ENCODE measurements at places on chromosomes 16 and 17. TPM values are rescaled to one million over a fixed set of nuclear protein-coding genes. Genes with fewer than 3 reads are reported as not detected.

DNA sequence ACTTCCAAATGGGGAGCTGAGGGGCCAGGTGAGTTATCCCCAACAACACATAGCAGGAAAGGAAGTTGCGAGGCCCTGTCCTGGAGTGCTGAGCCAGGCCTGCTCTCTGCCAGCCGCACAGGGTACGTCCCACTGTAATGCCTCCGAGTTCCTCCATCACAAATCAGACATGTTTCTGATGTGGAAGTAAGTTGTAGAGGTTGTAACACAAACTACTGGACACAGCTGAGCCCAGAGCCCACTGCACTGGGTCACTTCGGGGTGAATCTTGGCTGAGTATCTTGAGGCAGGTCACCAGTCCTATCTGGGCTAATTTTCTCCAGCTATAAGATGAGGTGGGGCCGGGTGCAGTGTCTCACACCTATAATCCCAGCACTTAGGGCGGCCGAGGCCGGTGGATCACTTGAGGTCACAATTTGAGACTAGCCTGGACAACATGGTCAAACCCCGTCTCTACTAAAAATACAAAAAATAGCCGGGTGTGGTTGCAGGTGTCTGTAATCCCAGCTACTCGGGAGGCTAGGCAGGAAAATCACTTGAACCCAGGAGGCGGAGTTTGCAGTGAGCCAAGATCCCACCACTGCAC lies 100.8 kb upstream of the CDH5 start:
- DNase-seq, result no peak

DNA sequence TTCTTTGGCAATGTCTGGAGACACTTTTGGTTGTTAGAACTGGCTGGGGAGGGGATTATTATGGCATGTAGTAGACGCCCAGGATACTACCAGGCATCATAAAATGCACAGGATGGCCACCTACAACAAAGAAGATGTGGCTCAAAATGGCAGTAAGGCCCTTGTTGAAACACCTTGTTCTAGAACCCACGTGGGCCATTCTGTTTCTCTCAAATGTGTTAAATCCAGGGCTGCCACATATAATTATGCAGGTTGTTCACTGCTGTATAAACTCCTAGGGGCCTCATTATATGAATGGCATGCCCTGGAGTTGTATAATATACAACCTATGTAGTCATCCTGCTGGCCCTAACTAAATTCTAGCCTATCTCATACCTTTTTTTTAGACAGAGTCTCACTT lies 123.5 kb upstream of the HAS3 start:
- DNase-seq, result no peak

The SLC5A11 gene
- total RNA-seq, result 0.04 TPM

- no peak for DNase-seq
These were observed 22.6 kb downstream of the STAT5B start for GRCh38 chr17:42253578-42253977.

The CYGB gene
- total RNA-seq, result 12.8 TPM

- DNase-seq, result peak; percentile 12
These were observed 603.0 kb upstream of the CDH8 start for GRCh38 chr16:62638964-62639870.

DNA sequence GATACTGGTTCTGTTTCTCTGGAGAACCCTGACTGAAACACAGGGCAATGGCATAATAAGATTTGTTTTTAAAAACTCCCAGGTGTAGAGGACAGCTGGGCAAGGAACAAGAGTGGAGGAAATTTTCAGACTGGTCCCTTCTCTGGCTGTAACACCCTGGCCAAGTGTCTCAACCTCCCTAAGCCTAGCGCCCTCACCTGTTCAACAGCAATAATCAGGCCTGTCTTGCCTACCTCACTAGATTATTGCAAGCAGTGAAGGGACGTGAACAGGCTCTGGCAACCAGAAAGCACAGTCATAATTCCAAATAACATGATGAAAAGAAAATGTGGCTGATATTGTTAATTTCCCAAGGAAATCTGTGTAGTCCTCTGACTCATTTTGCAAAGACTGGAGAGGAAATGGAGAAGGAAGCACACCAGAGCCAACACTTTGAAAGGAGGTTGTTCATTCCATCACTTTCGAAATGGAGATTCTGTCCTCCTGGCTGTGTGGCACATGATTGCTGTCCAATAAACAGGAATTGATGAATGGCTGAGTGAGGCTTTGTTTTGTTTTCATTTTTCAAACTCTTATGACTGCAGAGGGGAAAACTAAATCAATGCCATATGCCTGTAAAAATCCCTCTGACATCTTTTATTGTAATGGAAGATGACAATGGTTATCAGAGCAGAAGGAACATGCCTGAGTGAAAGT lies 87.5 kb upstream of the HLF start:
- DNase-seq, result peak; percentile 28

The QRICH2 gene
- total RNA-seq, result 2.1 TPM

- no peak for DNase-seq
These were observed 886.5 kb upstream of the SOX9 start for GRCh38 chr17:71234349-71234748.

The KRTAP1-5 gene
- total RNA-seq, result not detected

GRCh38 chr17:28476076-28476865 lies 2.8 kb downstream of the SLC13A2 start:
- no peak for DNase-seq

The ABI3 gene
- total RNA-seq, result 3.1 TPM

The CSH2 gene
- 8.5 TPM for total RNA-seq

DNA sequence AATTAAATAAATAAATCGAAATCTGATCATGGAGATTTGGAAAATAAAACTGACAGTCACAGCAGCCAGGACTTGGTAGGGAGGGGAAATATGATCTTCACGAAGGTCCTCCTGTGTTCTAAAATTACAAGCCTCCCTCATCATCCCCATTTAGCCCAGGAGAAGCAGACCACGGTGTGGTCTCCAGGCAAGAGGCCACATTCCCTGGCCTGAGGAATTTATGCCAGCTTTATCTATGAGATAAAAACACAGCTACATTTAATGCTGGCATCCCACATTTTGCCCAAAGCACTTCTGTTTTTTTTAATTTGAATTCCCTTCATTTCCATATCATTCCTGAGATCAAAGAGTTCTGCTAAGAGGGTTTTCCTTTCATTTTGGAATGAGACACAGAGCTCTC lies 43.2 kb downstream of the ABCC12 start:
- no peak for DNase-seq

DNA sequence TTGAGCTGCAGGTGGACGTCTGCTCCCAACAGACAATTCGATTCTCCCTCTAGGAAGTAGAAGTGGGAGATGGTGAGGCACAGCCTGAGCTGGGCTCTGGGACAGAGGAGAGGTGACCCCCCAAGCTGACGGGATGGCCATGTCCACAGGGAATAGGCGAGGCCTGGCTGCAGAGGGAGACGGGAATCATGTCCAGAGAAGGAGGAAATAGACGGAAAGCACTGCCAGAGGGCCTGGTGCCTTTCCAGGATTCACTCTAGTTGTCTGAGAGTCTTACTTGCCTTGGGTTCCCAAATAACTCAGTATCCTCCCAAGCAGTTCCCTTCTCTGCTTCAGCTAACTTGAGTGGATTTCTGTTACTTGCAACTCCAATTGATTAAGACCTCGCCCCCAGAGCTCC lies 4.3 kb upstream of the CRISPLD2 start:
- DNase-seq, result peak; percentile 55

DNA sequence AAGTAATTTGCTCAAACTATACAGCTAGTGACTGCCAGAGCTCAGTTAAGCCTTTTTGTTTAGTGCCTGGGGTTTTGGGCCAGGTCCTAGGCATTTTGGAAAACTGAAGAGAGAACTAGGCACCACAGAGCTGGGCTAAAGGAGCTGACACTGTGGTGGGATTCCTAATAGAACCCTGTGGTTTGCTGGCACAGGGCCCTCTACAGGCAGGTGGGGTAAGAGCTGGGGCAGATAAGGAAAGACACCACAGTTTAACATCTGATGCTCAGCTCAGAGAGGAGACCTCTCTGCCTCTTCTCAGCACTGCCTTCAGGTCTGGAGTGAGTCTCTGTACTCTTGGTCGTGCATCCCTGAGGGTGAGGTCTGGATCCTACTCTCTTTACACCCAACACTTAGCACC lies 121.2 kb downstream of the SNX11 start:
- no peak for DNase-seq

The DNAJA3 gene
- total RNA-seq, result 30.4 TPM

GRCh38 chr16:1159973-1160772 lies 7.3 kb downstream of the CACNA1H start:
- peak; percentile 49 for DNase-seq

GRCh38 chr17:27385626-27386025 lies 70.6 kb upstream of the KSR1 start:
- DNase-seq, result no peak

DNA sequence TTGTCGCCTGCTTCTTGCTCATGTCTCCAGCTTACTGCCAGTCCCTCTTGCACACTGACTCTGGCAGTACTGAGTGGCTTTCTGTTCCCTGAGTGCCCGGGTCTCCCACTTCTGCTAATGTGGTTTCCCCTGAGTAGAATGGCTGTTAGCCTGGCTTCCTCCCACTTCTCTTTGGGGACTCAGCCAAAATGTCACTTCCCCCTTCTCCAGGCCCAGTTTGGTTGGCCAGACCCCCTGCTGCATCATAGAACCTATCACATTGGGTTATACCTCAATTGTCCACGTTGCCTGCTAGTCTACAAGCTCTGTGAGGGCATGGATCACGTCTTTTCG lies 304.4 kb downstream of the HS3ST3B1 start:
- DNase-seq, result peak; percentile 69

The MC1R gene
- total RNA-seq, result 1.6 TPM

GRCh38 chr16:15477802-15478201 lies 43.4 kb downstream of the BMERB1 start:
- DNase-seq, result no peak

The DOC2A gene
- total RNA-seq, result 0.22 TPM

DNA sequence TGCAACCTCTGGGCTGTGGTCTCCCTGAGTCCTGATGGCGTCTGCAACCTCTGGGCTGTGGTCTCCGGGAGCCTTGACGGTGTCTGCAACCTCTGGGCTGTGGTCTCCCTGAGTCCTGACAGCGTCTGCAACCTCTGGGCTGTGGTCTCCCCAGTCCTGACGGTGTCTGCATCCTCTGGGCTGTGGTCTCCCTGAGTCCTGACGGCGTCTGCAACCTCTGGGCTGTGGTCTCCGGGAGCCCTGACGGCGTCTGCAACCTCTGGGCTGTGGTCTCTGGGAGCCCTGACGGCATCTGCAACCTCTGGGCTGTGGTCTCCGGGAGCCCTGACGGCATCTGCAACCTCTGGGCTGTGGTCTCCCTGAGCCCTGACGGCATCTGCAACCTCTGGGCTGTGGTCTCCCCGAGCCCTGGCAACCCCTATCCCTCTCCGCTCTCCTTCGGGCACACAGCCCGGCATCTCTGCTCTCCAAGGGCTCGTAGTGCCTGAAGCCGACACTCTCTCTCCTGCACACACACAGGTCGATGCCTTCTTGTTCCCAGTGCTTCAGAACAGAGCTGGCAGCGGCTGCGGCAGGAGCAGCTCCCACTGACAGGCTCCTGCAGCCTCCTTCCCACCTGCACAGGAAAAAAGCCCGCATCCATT lies 45.6 kb downstream of the METRNL start:
- DNase-seq, result no peak

DNA sequence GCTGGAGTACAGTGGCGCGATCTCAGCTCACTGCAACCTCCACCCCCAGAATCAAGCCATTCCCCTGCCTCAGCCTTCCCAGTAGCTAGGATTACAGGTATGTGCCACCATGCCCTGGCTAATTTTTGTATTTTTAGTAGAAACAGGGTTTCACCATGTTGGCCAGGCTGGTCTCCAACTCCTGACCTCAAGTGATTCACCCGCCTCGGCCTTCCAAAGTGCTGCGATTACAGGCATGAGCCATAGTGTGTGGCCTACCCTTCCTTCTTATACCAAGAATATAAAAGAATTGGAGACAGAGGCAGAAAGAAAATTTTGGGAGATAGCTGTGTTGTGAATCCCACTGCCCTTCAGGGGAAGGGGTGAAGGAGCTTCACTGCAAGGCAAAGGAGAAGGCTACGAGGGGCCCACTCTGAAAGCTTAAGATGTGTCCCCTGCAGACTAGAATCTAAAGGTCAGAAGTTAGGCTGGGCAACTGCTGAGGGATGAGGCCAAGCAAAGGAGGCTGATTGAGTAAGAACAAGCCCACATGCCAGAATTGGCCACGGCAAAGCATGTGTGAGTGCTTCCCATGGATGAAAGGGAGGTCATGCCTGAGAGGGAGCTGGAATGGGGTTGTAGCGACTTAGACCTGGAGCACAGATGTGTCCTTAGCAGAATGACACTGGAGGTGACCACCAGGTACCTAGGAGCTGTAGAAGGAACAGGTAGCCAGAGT lies 8.4 kb upstream of the CRYBA1 start:
- no peak for DNase-seq

The KATNIP gene
- total RNA-seq, result 6.9 TPM

DNA sequence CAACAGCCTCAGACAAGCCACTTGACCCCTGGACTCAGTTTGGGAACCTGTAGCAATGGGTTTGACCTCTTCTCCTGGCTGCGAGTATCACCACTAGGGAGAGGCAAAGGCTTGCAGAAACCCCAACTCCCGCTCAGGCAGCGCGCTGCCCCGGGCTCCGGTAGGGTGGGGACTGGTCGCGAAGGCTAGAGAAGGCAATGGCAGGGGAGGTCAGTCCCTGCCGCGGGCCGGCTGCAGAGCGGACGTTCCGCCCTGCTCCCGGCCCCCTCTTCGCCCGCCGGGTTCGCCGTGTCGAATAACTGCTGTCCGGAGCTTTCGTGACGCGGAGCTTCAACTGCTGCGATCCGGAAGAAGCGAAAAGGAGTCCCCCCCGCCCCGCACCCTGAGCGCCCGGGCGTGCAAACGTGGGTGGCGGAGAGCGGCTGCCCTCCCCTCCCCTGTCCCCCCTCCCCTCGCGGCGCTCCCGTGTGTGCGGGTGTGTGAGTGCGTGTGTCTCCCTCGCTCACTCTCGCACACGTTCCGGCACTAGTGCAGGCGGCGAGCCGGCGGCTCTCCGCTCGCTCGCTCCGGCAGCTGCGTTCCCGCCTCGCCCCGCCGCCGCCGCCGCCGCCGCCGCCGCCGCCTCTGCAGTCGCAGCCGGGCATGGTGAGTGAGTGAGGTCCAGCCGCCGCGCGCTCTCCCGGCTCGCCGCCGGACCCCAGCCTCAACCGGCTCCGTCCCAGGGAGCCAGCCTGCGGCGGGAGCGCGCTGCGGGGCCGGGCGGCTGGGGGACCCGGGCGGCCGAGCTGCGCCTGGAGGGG lies 772 bp upstream of the SHISA6 start:
- peak; percentile 75 for DNase-seq

DNA sequence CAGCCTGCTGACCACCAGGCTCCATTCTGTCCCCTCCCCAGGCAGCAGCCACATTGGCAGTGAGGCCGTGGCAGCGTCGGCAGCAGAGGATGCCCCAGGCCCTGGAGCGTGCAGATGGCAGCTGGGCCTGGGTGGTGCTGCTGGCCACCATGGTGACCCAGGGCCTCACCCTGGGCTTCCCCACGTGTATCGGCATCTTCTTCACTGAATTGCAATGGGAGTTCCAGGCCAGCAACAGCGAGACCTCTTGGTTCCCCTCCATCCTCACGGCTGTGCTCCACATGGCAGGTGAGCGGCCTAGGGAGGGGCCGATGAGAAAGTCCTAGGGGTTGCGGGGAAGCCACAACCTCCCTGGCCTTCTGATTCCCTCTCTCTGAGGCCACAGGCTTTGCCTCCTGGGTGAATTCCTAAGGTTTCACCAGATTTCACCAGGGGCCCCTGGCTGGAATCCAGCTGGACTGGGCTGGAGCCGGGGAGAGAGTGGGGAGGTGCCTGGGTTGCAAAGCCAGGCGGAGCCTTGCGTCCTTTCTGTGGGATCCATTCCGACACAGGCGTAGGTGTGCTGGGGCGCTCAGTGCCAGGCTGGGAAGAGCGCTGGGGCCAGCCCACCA lies 5.9 kb downstream of the SLC16A5 start:
- no peak for DNase-seq
